ENCODE measurements at places on chromosomes 12 and 14.

DNA sequence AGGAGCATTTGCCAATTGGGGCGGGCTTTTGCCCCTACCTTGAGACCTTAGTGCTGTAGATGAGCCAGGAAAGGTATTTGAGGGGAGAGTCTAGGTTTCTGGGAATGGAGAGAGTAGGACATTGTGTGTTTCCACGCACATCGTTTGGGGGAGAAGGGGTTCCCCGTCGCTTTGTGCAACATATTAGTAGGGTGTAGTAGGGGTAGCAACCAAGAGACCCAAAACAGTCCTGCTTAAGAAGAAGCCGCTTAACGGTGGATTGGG is 694 bp upstream of the PTGES3 start:
- DNase-seq = no peak

DNA sequence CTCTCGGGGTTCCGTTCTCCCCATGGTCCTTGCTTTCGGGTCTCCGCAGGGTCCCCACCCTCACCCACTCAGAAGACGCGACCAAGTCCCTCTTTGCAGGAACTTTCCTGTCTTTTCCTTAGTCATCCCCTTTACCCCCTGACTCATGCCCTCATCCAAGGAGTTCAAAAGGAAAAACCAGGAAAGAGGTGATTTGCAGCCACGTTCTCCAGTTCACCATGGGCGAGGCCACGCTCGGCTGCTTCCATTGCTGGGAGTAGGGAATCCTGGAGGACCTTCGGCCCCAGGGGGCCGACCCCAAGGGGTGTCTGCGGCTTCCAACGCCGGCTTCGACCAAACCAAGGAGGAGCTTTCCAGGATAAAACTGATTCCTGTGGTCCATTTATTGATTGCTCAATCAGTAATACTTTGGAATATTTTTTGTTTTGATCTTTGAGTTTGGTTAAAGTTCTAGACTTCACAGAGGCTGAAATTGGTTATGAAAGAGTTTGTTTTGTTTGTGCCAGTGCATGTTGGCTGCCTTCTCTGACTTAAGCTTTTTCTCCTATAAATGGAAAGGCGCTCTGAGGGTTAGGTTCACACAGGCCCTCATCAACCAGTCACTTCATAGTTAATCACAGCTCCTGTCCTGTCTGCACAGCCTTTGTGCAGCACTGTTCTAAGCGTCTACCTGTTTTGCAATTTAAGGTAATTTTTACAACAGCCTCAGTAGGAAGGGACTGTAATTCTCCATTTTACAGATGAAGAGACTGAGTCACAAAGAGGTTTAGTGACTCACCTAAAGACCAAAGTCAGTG is 827 bp downstream of the ALDH2 start:
- DNase-seq = no peak

DNA sequence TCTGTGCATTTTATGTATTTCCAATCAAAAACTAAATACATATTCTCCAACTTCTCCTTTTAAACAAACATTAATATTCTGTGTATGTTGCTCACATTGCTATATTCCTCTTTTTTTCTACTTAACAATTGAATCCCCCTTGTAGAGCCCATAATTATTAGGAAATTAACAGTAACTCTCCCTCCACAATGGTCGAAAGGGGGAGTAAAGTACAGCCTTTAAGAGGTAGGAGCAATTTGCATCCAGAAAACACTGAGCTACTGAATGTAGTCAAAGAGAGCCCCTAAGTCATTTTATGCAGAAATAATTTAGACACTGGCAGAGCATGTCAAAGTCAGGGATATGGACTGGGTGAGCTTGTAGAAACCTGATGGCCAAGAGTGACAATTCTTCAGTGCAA is 57.2 kb upstream of the SCN8A start:
- DNase-seq = no peak

DNA sequence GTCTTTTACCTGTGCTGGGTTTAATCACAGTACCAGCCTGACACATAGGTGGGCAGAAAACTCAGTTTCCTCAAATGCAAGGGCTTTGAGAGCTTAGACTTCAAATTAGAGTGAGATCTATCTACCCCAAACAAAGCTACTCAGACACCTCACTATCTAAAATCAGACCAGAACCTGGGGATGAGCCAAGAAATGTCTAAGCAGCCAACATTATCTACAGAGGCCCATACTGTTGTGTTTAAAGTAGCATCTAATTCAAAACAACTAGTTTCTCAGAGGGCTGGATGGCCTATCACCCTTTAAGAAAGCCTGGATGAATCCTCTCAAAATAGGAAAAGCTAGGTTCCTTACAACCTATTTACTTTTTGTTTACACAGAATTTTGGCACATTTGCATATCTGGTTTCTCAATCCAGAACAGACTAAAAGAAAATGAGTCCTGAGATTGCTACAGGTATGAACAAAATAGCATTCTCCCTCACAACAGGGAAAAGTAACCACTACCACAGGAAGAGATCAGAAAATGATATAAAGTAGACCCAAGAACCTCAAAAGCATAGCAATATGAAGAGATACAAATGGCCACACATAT is 142.4 kb downstream of the ZFP36L1 start:
- no peak for DNase-seq

DNA sequence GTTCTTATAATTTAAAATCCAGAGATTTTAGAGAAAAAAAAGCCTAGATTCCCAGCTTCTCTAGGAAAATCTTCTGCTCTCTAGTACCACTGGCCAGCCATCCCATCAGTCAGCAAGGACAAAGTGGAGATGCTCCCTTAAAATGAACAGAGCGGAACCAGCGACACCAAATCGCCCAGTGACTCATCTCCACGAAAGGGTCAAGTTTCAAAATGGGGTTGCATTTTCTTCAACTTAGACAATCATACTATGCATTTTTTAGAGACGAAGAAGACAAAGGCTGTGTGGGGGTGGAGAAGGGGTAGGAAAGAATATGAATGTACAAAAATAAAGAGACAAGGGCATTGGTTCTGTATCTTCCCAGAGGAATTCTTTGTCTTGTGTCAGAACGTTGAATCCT is 212.0 kb downstream of the SLC15A4 start:
- no peak for DNase-seq

- no peak for DNase-seq
Measured at GRCh38 chr12:72777806-72778205, 505.6 kb downstream of the TRHDE start.

DNA sequence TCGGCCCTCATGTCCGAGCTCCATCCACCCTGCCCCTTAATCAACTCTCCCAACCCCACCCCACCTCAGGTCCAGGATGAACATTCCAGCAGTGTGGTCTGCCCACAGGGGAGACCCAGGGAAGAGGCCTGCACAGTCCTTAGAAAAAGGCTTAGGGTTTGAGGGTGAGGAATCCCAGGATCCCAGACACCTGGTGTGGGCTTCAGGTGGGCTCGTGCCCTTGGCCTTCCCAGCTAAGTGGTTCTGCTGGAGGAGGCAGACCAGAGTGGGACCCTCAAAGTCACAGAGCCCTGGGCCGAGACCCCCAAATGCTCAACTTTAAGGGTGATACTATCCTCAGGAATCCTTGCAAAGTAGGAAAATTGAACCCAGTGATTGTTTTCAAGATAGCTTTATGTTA is 25.4 kb upstream of the PPP2R5C start:
- no peak for DNase-seq

GRCh38 chr14:74577247-74577947 is 34.6 kb downstream of the LTBP2 start:
- DNase-seq = no peak

- no peak for DNase-seq
Measured at GRCh38 chr12:123760267-123760938, 1.7 kb upstream of the DNAH10 start.

- no peak for DNase-seq
Measured at GRCh38 chr12:125399489-125399888, 334.3 kb downstream of the AACS start.

DNA sequence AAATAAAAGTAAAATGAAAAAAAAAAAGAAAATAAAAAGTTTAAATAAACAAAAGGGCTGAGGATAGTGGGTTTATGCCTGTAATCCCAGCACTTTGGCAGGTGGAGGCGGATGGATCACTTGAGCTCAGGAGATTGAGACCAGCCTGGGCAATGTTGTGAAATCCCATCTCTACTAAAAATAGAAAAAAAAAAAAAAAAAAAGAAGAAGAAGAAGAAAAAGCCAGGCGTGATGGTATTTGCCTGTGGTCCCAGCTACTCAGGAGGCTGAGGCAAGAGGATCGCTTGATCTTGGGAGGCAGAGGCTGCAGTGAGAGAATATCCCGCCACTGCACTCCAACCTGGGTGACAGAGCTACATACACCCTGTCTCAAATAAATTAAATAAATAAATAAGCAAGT is 3.9 kb downstream of the TAOK3 start:
- no peak for DNase-seq

DNA sequence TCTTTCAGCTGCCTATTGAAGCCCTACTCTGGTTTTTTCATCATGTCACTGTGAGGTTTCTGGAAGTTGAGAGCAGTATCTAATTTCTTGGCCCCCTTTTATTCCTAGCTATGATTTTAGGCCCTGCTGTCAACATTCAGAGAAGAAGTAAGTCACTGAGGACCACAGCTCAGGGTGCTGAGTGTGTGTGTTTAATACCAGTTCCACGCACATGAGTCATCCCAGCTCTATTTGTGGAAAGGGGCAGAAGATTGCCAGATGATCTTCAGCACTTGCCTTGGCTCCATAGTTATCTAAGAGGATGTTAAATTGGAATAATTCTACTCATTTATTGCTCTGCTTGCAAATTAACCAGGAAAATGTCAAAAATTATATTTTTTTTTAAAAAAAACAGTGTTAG is 65.5 kb upstream of the SLC38A4 start:
- DNase-seq = no peak

DNA sequence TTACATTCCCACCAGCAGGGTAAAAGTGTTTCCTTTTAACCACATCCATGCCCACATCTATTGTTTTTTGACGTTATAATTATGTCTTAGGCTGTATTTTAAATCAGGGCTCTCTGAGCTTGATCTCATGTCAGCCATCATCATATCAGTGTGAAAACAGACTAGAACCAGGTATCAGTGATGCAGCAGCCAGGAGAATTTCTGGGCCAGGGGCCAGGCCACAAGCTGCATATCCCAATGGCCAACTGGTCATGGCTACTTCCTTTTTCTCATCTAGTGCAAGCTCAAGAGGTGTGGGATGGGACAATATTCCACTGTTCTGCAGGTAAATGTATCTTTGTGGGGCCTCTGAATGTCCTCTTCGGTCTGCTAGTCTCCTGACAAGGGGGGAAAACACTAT is 125.1 kb downstream of the CRADD start:
- DNase-seq = no peak

DNA sequence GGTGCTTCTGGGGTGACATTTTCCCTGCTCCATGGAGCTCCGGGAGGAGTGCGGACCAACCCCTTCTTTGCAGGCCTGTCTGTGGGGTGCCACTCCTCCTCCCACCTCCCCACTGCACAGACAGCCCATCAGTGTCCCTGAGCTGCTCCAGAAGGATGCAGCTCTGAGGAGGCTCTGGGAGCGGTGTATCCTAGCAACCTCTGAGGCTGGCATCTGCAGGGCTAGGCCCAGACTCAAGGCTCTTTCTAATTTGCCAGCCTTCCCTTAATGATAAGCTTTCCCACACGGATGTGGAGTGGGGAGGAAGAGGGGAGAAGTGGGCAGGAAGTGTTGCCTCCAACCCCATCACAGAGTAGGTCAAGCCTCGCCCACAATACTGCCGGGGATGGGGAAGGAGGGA is 59.7 kb downstream of the CALM1 start:
- DNase-seq = no peak

GRCh38 chr12:19165451-19165850 is 35.9 kb downstream of the PLEKHA5 start:
- DNase-seq = no peak

DNA sequence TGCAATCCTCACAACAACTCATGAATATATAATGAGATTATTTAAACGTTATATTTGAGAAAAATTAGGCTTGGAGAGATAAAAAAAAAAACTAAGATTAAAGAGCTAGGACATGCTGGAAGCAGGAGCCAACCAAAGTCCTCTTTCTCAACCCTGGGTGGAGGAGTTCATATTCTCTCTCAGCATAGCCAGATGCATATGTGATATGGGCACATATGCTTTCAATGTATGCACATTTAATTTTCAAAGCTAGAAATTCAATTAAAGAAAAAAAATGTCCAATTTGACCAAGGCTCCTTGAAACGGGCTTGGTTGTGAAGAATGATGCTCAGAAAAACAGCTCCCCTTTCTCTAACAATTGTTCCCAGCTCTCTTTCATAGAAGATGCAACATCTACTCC is 61.9 kb upstream of the GRIP1 start:
- DNase-seq = no peak

DNA sequence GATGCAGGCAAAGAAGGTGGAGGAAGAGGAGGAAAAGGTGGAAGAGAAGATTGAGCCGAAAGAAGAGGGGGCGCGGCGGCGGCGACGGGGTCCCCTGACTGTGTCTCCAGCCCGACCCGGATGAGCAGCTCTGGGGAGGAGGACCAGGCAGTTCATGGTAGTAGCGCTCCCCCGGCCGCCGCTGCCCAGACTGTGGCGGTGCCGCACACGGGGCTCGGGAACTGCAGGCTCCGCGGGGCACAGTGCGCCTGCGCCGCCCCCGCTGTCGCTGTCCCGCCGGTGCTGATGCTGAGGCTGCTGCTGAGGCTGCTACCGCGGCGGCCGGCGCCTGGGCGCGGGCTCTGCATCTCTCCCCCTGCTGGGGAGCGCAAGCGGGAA is at the start of gene KCNH5:
Gene KCNH5 (minus strand): TSS at position 225 of the 378 bp plus-strand sequence. CDS start 272 bp downstream, outside the sequence.
- no peak for DNase-seq
